ENCODE measurements at places on chromosomes 12 and 14.
A peak's percentile ranks its signal among the peaks of the same experiment; 100 is the strongest.

DNA sequence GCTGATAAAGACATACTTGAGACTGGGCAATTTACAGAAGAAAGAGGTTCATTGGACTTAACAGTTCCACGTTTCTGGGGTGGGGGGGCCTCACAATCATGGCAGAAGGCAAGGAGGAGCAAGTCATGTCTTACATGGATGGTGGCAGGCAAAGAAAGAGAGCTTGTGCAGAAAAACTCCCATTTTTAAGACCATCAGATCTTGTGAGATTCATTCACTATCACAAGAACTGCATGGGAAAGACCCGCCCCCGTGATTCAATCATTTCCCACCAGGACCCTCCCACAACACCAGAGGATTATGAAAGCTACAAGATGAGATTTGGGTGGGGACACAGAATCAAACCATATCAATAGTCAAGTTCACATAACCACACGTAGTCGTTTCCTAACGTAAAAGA lies 85.5 kb downstream of the USP15 start:
- no peak for DNase-seq

DNA sequence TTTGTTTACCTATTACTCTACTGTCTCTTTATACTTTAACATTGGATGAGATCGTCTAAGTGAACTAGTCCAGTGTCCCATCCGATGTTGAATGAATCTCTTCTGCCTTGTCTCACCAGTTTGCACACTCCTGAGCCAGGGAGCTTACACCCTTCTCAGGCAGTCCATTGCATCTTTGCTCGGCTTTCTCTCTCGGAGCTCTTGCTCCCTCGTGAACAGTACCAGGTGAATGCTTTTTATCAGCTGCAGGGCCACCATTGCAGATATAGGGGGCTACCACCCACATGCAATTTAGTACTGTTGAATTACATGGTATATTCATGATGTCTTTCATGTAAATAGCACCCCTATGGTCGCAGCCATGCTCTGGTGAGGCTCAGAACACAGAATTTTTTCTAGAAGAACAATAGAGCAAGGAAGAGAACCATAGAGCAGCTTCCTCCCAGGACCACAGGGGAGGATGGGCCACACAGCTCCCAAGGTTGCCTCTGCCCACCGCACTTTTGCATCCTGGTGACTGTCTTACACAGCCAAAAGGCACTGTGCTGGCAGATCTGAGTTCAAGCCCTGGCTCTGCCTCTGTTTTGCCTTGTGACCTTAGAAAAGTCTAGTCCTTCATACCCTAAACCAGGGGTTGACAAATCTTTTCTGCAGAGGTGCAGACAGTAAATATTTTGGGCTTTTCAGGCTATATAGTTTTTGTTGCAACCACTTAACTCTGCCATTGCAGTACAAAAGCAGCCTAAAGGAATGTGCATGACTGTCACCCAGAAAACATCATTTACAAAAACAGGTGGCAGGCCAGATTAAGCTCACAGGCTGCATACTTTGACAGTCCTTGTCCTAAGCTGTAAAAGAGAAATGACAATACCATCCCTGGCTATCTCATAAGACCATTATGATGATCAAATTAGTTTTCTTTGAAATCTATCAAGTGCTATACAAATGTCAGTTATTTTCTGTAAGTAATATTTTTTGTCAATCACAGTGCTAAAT lies 35.4 kb downstream of the PLEKHG7 start:
- DNase-seq = no peak

- no peak for DNase-seq
These were observed 185.0 kb upstream of the NRXN3 start for GRCh38 chr14:77985211-77985615.

DNA sequence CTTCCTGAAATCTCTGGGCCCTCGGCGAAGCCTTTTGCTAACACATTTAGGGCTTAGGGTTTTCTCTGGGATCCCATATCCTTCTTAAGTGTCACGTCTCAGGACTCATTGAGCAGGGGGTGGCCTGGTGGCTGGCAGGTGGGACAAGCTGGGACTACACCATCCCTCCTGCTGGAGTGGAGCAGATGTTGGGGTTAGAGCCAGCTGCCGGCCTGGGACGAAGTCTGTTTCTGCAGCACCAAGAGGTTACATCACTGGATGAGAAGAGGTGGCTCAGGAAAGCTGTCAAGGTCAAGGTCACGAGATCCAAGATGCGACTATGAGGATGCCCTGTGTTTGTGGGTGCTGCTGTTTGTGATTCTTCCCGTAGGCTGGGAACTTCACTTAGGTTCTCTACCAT lies 16.3 kb downstream of the SMCO2 start:
- DNase-seq = no peak

DNA sequence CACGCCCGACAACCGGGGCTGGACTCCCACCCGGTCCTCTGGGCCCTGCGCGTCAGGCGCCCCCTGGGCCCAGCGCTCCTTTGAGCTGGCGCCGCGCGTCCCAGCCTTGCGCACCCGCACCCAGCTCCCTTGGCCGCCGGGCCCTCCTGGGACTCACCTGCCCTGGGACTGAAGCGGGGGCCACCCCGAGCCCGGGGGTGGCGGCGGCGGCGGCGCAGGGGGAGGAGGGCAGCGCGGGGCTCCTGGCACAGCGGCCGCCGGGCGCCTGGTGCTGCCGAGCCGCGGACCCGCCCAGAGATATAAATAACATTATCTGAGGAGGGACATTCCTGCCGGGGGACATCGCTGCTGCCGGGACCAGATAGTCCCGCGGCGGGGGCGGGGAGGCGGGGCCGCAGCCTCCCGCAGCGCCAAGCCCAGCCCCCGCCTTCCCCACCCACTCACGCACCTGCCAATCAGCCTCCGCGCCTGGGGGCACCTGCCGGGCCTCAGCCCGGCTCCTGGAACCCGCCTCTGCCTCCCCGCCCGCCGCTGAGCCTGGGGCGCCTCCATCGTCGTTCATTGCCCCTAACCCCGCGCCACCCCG lies at the start of gene SPTB:
Gene SPTB (minus strand): TSS at position 273 of the 586 bp plus-strand sequence. CDS start 56,813 bp downstream, outside the sequence.
- DNase-seq = peak; percentile 34

- DNase-seq = no peak
These were observed 120.6 kb upstream of the FKBP4 start for GRCh38 chr12:2673966-2674810.

DNA sequence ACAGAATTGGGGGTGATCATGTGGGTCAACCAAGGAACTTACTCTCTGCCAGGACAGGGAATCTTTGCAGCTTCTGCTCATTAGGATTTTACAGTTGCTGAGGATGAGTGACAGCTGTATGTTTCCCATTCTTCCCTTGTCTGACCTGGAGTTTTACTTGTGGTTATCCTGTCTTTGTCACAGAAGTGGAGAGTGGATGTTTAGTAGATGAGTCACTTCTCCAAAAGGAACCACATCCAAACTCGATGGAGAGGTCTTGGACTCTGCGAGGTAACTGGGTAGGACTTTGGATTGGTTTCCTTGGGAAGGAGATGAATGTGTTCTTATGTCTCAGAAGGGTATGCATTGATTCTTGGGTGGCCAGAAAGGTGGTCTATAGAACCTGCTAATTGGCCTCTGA lies 53.8 kb upstream of the USP44 start:
- DNase-seq = no peak

GRCh38 chr14:58972233-58973017 lies 216.0 kb upstream of the DAAM1 start:
- no peak for DNase-seq

DNA sequence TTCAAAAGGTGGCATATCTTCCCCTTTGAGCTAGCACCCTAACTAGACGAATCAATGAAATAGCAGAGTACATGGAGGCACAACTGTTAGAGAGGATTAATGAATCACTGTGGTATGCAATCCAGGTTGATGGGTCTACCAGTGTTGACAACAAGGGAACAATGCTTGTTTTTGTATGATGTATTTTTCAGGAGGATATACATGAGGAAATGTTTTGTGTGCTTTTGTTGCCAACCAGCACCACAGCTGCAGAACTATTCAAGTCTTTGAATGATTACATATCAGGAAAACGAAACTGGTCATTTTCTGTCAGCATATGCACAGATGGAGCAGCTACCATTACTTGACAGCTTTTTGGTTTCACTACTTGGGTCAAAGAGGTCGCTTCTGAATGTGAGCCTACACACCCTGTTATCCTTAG lies 142.6 kb downstream of the GPHN start:
- no peak for DNase-seq

DNA sequence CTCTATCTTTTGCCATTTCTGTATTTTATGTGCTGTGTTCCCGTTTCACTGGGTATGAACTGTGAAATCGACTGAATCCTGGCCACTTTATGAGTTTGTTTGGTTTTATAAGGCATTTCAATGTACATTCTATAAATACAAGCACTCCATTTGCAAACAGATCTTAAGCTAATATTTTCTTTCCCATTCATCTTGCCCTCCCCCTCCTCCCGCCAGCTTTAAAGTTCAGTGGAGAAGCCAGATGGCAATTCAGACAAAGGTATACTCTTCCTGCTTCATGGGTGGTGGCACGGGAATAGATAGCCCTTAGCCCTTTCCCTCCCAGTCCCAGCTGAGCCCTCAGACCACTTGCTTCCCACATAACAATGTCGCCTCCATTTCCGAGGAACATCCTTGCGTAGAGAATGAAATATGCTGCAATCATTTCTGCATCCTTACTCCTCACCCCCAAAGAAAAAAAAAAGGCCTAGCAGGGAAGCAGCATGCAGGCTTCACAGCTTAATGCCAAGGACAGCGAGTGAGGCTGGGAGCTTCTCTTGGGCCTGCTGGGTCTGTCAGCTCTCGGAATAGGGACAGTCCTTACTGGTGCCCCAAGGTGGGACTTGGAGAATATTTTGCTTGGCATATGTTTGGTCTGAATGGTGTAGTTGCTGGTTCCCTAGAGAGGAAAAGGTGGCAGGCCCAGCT lies 52.8 kb upstream of the SRSF5 start:
- DNase-seq = no peak

GRCh38 chr12:54579258-54579657 lies 9.2 kb downstream of the PPP1R1A start:
- no peak for DNase-seq

DNA sequence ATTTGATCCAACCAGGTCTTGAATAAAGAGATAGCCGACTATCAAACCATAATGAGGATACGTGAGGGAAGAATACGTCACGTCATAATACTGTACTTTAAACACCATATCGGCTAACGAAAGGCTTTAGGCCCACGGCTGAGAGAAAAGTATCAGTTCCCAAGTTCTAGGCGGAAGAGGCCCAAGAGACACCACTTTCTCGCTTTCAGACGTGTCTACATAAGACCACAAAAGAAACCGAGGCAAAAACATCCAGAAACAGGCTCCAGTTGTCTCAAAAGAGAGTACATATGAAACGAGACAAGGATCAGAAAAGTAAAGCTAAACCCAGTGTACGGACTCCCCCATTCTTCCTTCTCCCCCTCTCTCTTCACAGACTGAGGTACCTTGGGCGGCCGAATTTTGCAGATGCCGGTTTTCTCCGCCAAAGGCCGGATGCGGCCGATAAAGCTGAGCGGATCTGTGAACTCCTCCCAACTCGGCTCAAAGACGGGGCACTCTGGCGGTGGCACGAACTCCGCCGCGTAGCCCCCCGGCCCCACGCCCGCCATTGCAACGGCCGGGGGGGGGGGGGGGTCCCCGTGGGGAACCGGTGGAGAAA lies 479 bp downstream of the KDM5A start:
- DNase-seq = no peak

DNA sequence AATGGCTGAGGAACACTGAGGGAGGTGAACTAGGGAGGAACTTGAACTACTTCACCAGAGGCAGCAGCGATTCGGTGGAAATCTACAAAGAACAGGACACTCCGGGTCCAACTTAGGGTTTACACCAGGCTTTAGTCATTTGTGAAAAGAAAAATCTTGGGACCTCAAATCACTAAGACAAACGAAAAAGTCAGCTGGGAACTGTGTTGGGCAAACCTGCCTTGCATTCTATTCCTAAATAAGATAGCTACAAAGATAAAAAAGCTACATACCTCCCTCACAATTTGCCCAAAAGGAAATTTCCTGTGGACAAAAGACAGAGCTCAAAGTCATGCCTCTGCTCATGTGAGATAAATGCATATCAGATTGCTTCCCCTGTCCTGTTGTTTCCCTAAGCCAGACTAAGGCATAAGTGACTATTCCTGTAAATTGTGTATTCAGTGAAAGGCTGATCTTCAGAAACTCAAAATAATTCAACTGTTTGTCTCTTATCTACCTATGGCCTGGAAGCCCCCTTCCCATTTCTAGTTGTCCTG lies 106.6 kb downstream of the APAF1 start:
- DNase-seq = no peak

- DNase-seq = no peak
These were observed 1.3 kb downstream of the LYSET start for GRCh38 chr14:93186466-93186865.

GRCh38 chr12:131700271-131700670 lies 10.6 kb upstream of the SFSWAP start:
- DNase-seq = no peak

GRCh38 chr12:2292560-2292959 lies 239.8 kb downstream of the CACNA1C start:
- no peak for DNase-seq

DNA sequence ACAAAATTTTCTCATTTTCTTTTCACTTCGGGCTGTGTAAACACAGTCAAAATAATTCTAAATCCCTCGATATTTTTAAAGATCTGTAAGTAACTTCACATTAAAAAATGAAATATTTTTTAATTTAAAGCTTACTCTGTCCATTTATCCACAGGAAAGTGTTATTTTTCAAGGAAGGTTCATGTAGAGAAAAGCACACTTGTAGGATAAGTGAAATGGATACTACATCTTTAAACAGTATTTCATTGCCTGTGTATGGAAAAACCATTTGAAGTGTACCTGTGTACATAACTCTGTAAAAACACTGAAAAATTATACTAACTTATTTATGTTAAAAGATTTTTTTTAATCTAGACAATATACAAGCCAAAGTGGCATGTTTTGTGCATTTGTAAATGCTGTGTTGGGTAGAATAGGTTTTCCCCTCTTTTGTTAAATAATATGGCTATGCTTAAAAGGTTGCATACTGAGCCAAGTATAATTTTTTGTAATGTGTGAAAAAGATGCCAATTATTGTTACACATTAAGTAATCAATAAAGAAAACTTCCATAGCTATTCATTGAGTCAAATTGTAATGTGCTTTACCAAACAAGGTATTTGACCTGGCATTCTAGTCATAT lies 4.8 kb downstream of the CDKN1B start:
- no peak for DNase-seq

- no peak for DNase-seq
These were observed 73.0 kb downstream of the RAD51B start for GRCh38 chr14:67892466-67893100.

GRCh38 chr14:38605193-38606114 lies 349.6 kb upstream of the CLEC14A start:
- DNase-seq = no peak

GRCh38 chr12:127293507-127294310 lies 973.3 kb upstream of the TMEM132C start:
- no peak for DNase-seq
